ENCODE measurements at places on chromosomes 1 and 21. TPM values are rescaled to one million over a fixed set of nuclear protein-coding genes. Genes with fewer than 3 reads are reported as not detected.

The CFAP126 gene
- total RNA-seq, result not detected

The IL20 gene
- total RNA-seq, result not detected

The ATG4C gene
- 9.8 TPM for total RNA-seq

The MYBPH gene
- 2,440 TPM for total RNA-seq

The PLPPR5 gene
- not detected for total RNA-seq

All from myocyte (in vitro differentiated cells).